ENCODE measurements at places on chromosomes 7 and 10.

- DNase-seq = no peak
These were observed 158.9 kb upstream of the TMEM106B start for GRCh38 chr7:12052211-12052610.

DNA sequence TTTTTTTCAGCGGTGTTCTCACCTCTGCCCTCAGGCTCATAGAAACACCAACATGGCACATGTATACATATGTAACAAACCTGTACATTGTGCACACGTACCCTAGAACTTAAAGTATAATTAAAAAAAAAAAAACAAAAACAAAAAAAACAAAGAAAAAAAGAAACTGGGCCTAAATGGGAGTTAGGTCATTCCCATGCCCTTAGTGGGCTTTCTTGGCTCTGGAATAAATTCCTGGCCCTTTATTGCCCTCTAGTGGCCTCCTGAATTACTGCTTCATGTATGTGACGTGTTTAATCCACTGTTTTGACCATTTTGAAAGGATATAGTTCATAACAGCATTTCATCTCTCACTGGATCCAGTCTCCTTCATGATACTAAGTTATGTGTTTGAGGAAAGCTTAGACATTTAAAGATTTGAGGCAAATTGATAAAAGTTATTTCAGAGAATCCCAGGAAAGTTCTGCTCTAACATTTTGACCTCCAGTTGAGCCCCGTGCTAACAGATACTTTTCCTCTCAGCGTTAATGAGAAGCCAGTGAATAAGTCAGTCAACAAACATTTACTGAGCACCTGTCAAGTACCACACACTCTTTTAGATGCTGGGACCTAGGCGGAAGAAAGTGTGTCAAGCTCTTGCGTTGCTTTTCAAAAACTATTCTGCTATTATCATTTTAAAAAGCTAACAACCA, 54.7 kb upstream of the SYPL1 start:
- peak; percentile 44 for DNase-seq

DNA sequence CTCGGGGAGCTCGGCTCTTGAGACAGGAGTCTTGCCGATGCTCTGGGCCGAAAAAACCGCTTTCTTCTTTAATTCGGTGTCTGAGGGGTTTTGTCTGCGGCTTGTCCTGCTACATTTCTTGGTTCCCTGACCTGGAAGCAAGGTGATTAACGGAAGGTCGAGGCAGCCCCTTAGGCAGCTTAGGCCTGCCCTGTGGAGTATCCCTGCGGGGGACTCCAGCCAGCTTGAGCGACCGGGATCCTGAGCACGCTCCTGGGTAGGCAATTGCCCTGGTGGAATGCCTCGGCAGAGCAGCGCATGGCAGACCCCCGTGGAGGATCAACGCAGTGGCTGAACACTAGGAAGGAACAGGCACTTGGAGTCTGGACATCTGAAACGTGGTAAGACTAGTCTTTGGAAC, 30.5 kb upstream of the GHITM start:
- no peak for DNase-seq

GRCh38 chr7:95899919-95900513, 127.7 kb downstream of the DYNC1I1 start:
- no peak for DNase-seq

- DNase-seq = peak; percentile 67
These were observed 299.8 kb downstream of the KLF6 start for GRCh38 chr10:3485057-3485686.

DNA sequence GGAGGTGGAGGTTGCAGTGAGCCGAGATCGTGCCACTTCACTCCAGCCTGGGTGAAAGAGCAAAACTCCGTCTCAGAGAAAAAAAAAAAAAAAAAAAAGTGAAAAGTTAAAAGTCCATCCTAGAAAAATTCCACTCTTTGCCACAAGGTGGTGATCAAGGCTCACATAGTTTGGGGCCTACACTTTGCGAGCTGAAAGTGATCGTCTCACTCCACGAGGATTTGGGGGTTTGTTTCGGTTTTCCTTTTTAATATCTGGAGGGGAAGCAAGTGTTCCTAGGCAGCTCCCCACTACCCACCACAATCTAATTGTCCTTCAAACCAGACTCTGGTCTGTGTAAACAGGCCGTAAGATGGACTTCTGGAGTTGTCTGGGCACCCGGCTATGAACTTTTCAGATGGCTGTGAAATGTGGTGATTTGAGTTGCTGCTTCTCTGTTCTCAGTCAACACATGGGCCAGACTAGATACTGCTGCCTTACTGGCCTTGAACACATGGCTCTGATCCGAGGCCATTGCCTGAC, 27.1 kb downstream of the PRLHR start:
- peak; percentile 8 for DNase-seq

GRCh38 chr7:13538669-13539068, 450.8 kb downstream of the ETV1 start:
- no peak for DNase-seq

DNA sequence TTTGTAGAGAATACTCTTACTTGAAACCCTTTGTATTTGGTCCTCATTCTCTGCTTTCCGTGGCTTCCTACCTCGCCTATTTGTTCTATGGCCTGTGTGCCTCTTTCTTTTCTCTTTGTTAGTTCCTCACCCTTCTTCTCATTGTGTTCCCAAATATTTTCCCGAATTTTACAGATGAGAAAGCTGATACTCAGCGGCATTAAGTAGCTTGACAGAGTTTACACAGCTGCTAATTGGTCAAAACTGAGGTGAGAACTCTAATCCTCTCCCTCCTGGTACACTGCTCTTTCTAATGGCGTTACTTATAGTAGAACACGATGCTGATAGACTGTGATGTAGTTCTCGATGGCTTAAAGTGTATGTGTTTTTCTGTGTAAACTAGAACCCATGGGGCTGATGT, 80.7 kb upstream of the HDAC9 start:
- no peak for DNase-seq

DNA sequence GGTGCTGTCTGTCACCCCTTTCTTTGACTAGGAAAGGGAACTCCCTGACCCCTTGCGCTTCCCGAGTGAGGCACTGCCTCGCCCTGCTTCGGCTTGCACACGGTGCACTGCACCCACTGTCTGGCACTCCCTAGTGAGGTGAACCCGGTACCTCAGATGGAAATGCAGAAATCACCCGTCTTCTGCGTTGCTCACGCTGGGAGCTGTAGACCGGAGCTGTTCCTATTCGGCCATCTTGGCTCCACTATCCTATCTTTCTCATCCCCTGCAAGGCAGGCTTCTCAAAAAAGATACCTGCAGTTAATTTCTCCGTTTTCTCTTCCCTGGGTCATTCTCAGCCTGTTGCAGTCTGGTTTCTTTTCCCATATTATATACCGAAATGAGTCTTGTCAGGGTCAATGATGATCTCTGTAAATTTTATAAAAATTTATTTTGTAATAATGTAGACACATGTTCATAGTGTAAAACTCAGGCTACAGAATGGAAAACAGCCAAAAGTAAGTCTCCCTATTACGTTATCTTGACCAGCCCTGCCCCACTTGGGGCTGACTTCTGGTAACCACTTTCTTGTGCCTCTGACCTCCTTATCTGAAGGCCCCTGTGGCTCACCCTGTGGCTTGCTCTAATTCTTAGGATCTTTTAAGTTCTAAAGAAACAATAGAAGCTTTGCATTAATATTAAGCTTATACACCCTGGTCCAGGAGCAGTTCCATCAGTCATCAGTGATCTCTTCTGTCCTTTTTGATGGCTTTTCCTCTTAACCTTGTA, 20.7 kb downstream of the BLVRA start:
- no peak for DNase-seq

DNA sequence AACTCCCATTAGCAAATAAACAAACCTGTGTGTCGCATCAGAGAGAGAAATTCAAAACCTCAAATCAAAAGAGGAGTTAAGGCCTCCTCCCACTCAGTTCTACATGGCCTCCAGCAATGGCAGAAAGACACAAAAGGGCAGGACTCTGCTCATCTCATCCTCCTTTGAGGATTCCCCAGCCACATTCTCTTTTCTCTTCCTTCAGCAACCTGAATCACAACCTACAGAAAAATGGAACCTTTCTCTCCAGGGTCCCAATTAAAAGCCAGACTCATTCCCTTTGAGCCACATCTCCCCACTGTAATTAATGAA, 7.9 kb downstream of the OSBPL3 start:
- DNase-seq = no peak

DNA sequence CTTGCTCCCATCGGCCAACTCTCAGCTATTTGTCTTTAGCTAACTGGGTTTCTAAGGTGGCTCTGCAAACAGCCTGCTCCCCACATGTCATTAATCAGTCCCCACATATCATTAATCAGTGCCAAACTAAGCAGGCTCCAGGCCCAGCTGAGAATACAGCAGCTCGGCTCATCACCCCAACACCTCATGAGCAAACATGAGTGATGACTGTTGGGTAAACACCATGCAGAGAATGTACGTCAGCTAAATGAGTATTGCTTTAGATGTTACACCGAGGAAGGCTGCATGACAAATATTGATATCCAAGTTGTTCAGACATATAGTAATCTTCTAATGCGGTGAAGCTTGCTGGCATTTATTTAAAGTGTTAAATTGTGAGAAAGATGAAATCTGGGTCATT, 187.5 kb upstream of the AOAH start:
- DNase-seq = no peak

- no peak for DNase-seq
These were observed 36.3 kb downstream of the ARHGAP22 start for GRCh38 chr10:48568546-48568945.

DNA sequence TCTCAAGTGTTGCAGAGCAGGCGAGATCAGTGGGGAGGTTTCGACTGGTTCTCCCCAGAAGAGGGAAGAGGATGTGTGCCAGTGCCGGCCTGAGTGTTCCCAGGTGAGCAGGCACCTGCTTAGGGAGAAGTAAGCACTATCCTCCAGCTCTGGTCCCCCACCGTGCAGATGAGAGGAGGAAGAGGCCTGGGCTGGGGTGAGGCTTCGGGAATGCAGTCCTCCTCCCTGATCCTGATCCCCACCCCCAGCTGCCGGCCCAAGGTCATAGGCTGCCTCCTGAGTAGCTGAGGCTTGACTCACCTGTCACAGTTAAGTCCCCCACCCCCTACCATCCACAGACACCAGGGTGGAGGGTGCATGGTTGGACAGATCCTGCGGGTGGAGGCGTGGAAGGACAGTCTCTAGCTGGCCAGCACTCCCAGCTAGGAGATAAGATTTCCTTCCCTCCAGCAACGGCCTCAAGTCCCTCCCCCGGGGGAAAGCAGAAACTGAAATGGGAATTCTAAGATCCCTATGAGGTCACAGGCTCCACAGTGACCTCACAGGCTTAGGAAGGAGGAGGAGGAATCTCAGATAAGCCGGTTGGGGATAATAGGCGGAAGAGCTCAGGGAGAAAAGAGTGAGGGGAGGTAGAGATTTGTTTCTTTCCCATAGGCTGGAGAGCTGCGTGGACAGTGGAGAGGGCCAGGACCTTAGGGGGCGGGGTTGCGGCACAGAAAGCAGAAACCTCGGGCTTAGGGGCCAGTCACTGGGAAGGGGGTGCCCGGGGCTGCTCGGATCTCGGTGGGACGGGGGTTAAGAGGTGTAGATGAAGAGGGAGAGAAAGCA, 1.0 kb downstream of the LRCH4 start:
- no peak for DNase-seq

GRCh38 chr10:10644676-10645385, 372.8 kb upstream of the CELF2 start:
- no peak for DNase-seq

DNA sequence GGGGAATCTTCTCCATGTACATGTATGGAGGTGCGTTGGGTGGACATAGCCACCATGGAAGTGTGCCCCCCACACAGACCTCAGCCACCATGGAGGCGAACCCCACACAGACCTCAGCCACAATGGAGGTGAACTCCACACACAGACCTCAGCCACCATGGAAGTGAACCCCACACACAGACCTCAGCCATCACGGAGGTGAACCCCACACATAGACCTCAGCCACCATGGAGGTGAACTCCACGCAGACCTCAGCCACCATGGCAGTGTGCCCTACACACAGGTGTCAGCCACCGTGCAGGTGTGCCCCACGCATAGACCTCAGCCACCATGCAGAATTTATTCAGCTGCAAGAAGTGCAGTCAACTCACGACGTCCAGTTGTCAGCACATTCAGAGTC, 339.7 kb downstream of the ACTR3B start:
- DNase-seq = no peak

- DNase-seq = no peak
These were observed 271.6 kb downstream of the RPS24 start for GRCh38 chr10:78305311-78305710.

GRCh38 chr7:42020061-42020460, 216.9 kb downstream of the GLI3 start:
- DNase-seq = no peak

DNA sequence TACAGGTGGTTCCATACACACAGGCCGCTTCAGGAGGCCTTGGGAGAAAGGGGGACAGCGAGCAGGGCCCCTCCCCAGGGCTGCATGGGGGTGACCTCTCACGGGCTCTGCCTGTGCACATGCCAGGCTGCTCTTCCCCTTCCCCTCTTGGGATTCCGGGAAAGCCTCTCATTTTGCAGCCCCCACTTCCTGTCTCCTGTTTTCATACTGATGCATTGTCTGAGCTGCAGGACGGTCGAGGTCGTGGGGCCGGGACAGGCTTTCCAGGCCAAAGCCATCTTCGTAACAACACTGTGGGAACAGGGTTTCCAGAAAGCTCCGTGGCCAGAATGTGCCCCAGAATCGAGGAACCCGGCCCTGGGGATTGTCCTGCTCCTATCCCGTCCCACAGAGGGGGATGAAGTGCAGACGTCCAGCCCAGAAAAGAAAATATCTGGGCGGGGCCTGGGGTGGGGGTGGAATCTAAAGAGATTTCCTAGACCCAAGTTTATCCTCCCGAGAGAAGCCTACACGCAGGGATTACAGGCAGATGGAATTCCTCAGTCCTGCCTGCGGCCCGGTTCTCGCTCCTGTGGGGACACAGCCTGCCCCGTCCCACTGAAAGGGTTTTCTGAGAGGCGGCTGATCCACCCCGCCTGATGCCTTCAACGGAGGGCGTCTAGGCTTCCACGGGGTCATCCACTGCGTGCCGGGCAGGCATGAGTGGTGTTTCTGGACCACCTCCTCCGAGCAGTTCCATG, 29.5 kb upstream of the DNAAF5 start:
- no peak for DNase-seq

GRCh38 chr10:29681676-29682448, 47.1 kb upstream of the SVIL start:
- no peak for DNase-seq

GRCh38 chr10:17981766-17982380, 30.2 kb downstream of the SLC39A12 start:
- DNase-seq = no peak

- DNase-seq = no peak
These were observed 1.8 kb upstream of the ACTR3C start for GRCh38 chr7:150325110-150325611.

DNA sequence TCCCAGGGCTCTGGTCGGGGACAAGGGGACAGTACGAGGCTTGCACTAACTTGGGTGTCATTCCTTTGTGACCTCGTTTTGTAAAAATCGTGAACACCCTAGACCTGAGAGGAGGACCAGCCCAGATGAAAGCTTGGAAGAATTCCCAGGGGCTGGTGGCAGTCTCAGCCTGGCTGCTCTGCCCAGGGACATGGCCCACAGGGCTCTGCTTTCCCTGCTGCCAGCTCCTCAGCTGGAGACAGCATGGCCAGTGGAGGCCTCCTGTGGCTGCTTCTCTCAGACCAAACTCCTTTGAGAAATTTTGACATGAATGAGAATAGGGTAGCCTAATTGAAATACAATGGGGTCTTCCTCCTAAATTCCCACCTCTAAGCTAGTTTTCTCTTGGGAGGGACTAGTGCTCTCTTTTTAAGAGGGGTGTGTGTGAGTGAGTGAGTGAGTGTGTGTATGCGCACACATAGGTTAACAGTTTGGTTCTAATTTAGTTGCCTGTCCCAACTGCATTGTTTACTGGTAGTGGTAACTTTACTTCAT, 140.3 kb upstream of the EFCAB10 start:
- DNase-seq = no peak
